Omental fat pad (tissue), 4 donors: ENCODE measurements at places on chromosomes 4 and X. TPM values are rescaled to one million over a fixed set of nuclear protein-coding genes. Genes with fewer than 3 reads are reported as not detected.

Gene EGF
- 0.09 TPM for total RNA-seq

GRCh38 chr4:119570401-119570800, 58.2 kb downstream of the PDE5A start:
- no peak for DNase-seq

DNA sequence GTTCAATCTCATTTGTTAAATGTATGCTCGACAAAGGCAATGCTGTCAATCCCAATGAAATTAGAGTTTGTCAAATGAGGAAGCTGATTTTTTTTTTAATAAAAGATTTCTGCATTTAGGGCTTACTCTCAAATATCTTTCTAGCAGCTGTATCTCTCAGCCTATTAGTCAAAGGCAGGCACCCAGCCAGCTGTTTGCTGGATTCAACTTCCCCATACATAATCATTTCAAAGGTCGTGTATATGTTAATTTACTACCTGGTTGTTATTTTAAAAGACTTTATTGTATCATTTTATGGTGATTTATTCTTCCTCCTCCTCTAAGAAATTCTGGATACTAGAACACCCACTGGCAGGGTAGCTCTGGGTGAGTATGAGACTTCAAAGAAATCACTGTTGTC, 27.1 kb downstream of the RAI2 start:
- DNase-seq, result no peak

DNA sequence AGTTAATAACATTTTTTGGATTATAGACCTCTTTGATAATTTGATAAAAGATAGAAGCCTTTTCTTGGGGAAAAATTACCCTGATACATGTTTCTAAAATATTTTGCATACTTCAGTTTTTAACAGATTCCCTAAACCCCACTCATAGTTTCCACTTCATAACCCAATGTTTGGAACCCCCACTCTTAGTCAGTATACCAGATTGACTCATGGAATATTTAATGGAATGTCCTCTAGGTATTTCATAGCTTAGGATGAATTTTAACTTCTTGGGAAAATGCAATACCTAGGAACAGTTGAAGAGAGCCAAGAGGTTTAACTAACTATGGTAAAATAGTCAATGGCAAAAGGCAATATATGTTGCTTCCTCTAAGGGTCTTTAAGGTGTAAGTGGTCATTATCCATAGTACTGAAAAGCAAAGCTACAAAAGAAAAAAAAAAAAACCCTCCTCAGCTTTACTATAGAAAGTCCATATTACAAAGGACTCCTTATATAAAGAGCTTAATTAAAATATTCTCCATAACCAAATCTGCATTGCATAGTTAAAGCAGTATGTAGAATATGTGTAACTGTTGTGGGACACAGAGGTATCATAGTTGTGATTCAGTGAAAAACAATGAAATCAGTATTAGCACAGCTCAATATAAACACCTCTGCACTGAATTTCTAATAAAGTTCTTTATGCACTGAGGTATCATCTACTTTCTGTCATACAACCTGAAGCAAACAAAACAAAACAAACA, 159.9 kb downstream of the PCDH7 start:
- DNase-seq, result no peak

DNA sequence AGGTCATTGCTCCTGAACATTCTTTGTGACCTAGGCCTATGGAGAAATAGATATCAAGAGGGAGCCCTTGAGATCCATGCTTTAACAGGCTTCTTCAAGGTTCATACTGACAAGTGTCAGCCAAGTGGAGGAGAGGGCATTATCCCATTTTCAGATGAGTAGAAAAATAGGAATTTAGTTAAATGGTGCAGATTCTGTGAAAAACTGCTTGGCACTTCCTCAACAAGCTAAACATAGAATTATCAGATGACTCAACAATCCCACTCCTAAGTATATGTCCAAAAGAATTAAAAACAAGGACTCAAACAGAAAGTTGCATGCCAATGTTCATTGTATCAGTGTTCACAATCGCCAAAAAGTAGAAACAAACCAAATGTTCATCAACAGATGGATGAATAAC, 43.8 kb upstream of the KCNIP4 start:
- no peak for DNase-seq

DNA sequence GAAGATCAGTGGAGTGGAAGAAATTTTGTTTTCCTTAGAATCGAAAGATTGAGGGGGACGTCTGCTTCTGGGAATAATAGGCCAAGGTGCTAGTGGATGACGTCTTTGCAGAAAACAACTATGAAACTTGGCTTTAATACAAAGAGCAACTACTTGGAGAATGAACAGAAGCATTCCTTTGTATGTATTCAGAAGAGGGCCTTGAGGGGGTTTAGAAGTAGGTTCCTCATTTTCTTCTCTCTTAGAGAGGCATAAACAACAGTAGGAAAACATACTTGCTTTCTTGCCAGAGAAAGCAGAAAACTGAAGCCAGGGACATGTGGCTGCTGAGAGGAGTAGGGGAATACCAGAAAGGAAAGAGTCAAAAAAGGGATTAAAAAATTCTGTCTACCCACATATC, 167.8 kb downstream of the ZNF330 start:
- no peak for DNase-seq

Gene PGM2
- total RNA-seq, result 34.0 TPM

Gene FGD1
- 3.0 TPM for total RNA-seq

- no peak for DNase-seq
Measured at GRCh38 chrX:39063702-39064101, 262.4 kb downstream of the MID1IP1 start.

GRCh38 chrX:11739776-11740175, 18.3 kb upstream of the MSL3 start:
- DNase-seq, result no peak

DNA sequence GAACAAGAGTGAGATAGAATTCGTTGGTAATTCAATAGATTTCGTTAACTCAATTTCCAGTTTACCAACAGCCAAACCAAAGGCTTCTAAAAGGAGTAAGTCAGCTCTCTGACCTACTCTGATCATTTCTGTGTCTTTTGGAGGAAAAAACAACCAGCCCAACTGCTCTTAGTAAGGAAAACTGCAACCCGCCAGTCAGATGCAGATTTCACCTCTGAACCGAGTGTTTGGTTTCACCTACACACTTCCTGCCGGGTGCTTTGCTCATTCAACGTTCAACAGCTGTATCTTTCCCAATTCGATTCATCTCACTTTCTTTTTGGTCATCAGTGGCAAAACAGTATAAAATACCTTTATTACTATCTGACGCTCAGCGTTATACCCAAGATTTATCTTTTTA, 24.5 kb downstream of the TMSB4X start:
- DNase-seq, result no peak

DNA sequence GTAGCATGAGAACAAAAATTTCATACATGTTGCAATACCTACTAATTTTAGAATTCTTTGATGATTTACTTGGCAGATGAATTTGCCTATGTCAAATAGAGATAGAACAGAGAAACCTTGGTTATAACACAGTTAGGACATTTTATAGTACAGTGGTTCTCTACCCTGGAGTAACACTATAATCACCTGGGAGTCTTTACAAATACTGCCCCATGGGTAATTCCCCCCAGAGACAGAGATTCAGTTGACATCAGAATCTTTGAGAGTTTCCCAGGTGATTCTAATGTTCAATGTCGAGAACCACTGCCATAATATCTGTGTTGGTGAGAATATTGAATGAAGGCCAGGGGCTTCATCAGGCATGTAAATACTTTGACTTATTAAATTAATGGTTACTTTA, 401.3 kb upstream of the NDST4 start:
- DNase-seq, result no peak

GRCh38 chr4:187501731-187502130, 493.8 kb upstream of the ZFP42 start:
- no peak for DNase-seq

- DNase-seq, result no peak
Measured at GRCh38 chr4:45442466-45442865, 681.4 kb downstream of the GABRG1 start.

- DNase-seq, result no peak
Measured at GRCh38 chr4:130632731-130633604, 1537.0 kb downstream of the C4orf33 start.

Gene MAGEB6
- total RNA-seq, result not detected

DNA sequence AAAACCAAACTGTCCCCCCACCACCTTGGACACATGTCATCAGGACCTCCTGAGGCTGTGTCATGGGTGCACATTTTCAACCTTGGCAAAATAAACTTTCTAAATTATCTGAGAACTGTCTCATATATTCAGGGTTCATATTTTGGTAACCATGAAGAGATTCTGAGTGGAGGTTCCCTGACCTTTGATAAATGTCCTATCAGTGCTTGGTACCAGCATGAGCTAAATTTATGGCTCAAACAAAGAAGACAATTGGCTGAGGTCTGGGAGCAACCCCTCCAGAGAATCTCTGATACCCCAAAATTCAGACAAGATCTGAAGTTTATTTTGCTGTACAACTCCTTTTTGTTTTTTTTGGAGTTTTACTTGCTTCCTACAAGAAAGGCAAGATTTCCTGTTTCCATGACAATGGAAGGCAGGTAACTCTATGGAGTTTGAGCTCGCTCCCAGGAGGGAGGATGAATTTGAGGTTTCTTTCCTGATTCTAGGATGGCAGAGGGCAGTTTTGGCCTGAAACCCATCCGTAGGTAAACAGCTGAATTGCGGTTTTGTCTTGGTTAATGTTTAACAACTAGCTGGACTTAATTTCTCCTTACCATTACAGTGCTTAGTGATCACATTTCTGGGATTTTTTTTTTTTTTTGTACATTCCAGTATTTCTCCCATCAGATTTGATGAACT, 14.5 kb downstream of the UGT2B15 start:
- DNase-seq, result no peak

GRCh38 chr4:14867847-14868246, 134.4 kb upstream of the CPEB2 start:
- no peak for DNase-seq

- DNase-seq, result no peak
Measured at GRCh38 chrX:137929951-137930350, 364.0 kb downstream of the ZIC3 start.

Gene CTAG1A
- total RNA-seq, result not detected

Gene DDX60
- 5.1 TPM for total RNA-seq

Gene GABRE
- 199 TPM for total RNA-seq

Gene BEX1
- 2.2 TPM for total RNA-seq

- DNase-seq, result no peak
Measured at GRCh38 chrX:24643116-24643515, 4.0 kb downstream of the PCYT1B start.

DNA sequence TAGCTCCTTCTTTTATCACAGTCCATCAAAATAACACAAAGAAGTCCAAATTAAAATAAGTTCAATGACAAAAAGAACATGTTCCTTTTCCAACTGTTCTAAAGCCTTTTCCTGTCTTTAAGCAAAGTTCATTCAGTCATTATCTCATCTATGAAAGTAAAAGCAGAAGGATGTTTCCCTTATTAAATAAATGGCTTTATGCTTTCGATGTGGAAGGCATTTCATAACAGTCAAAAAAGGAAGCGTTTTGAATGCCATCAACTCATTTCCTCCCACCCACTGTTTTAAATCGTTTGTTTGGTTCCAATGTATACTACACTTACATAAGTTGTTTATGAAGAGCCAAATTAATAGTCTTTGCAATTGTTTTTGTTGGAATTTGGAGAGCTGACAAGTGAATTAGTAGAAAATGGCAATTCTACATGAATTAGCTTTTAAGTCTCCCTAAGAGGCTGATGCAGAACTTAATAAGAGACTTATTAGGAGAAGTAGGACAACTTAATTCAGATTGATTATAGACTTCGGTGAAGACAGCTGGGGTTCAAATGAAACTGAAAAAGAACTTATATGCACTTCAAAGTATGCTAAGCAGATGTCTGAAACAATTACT, 392.6 kb upstream of the FTHL17 start:
- DNase-seq, result no peak

Gene ADAD1
- not detected for total RNA-seq

DNA sequence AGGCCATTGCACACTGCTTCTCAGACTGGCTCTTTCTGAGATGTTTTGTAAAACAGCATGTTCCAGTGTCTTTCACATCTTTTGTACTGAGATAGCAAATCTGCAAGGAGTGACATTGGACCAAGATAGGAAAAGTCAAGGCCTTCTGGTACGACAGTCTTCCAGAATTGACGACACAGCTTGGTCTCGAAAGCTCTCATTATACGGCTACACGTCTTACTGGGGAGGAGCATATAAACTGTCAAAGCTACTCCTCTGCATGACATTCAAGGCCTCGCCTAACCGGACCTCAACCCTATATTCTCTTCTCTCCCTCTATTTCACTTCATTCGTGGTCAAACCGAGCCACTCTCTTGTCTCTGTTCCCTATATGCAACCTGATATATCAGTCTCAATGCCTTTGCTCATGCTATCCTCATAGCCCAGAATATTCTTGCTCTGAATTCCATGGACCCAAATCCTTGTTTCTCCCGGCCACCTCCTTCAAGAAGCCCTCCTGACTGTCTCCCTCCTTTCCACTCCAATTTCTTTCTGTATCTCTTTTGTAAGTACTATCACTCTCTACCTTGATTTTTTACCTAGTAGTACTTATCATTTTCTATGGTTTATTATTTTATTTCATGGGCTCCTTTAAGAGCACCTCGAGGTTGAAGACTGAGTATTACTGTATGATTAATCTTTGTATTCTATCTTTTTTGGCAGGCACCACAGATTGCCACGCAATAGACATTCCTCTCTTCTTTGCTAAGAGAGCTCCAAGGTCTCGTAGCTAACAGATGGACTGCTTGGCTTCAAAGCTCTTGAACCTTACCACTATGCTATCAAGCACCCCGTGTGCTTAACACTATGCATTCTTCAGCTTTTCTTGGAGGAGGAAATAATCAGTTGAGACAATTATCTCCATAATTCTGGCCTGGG, 35.1 kb downstream of the RBM47 start:
- DNase-seq, result no peak

- DNase-seq, result no peak
Measured at GRCh38 chrX:44344194-44344593, 722 bp upstream of the EFHC2 start.

- no peak for DNase-seq
Measured at GRCh38 chr4:25223802-25224375, 9.9 kb upstream of the PI4K2B start.

Gene SUPT20HL1
- not detected for total RNA-seq

- no peak for DNase-seq
Measured at GRCh38 chr4:27398631-27399310, 538.1 kb downstream of the STIM2 start.

GRCh38 chr4:84790769-84791565, 175.5 kb downstream of the WDFY3 start:
- DNase-seq, result no peak

Gene USP17L10
- total RNA-seq, result not detected

DNA sequence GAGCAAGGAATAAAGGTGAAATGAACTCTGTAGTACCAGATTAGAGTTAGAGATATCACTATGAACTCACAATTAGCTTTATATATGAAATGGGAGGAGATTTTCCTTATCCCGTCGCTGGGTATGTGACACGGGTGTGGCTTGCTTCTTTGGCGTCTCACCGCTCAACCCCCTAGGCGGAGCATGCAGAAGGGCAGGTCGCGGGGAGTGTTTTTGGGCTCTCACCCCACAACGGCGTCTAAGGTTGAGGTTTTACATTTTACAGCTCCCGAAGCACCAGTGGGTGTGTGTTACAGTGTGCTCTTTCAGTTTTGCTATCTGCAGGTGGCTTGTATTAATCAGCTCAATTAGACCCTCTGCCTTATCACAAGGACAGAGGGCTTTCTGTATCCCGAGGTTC, 42.1 kb upstream of the MAGEB10 start:
- DNase-seq, result no peak
